T-helper 1 cell (primary cell): ENCODE measurements at places on chromosomes 3 and 15.

GRCh38 chr3:40677321-40677720, 152.6 kb downstream of the ZNF621 start:
- no peak for DNase-seq

DNA sequence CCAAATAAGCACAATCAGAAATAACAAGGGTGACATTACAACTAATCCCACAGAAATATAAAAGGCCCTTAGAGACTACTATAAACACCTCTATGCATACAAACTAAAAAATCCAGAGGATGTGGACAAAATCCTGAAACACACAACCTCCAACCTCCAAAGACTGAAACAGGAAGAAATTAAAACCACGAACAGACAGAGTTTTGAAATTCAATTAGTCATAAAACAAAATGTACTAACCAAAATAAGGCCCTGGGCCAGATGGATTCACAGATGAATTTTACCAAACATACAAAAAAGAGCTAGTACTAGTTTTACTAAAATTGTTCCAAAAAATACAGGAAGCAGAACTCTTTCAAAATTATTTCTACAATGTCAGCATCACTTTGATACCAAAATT, 1043.6 kb downstream of the DIPK2A start:
- no peak for DNase-seq

GRCh38 chr3:152778022-152778421, 56.9 kb upstream of the P2RY1 start:
- no peak for DNase-seq

GRCh38 chr15:66389859-66390381, 3.2 kb downstream of the MAP2K1 start:
- DNase-seq, result no peak

DNA sequence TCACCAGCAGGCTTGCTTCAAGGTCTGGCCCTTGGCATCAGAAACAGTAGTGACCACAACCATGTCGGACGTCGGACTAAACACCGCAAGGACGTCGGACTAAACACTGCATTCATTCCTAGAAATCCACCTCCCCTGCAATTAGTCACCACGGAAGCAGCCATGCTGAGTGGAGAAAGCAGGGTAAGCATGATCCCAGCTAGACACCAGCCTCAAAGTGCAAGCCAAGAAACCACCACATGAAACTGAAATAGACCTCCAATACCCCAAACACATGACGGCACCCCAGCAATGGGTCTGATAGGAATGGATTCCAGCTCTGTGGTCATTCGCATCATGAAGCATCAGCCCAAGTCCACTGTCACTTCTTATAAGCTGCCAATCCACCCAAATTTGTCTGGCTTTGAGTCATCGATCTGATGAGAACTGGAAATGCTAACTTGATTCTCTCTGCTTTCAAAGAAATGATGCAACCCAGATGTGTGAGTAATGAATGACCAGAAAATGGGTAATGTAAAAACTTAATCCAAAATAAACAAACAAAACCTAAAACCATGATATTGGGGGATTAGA, 348.3 kb upstream of the TMCO5A start:
- DNase-seq, result no peak

- no peak for DNase-seq
Measured at GRCh38 chr3:84881288-84881687, 77.5 kb upstream of the CADM2 start.

- DNase-seq, result no peak
Measured at GRCh38 chr15:72495007-72495406, 20.9 kb downstream of the ARIH1 start.
